Activated CD4-positive, alpha-beta T cell treated with anti-CD3 and anti-CD28 coated beads, Interleukin-2, amount 50 U/mL, for 4 hours (primary cell): ENCODE measurements at places on chromosomes 2 and 18.

GRCh38 chr18:76432970-76433767, 61.9 kb downstream of the ZNF516 start:
- DNase-seq, result no peak

- no peak for DNase-seq
These were observed 209.1 kb downstream of the HRH4 start for GRCh38 chr18:24669502-24669901.

DNA sequence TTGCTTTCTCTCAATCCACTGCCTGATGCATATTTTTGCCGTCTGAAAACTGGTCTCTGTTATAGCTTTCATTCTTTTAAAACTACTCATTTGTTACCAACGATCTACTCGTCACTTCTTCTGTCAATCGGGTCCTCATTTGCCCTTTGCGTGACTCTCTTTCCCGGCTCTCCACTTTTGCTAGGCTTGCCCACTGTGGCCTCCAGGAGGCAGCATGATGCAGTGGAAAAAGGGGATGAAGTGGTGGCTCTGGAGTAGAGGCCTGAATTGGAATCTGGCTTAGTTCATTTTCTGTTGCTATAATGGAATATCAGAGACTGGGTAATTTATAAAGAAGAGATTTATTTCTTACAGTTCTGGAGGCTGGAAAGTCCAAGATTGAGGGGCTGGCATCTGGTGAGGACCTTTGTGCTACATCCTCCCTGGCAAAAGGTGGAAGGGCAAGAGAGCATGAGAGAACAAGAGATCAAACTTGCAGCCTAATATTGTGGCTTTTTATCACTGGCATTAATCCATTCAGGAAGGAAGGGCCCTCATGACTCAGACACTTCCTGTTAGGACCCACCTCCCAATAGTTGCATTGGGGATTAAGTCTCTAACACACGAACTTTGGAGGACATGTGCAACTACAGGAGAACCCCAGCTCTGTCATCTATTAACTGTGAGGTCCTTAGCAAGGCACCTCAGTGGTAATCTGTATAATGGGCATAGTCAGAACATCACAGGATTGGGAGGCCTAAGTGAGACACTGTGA, 15.4 kb downstream of the GDF7 start:
- no peak for DNase-seq

DNA sequence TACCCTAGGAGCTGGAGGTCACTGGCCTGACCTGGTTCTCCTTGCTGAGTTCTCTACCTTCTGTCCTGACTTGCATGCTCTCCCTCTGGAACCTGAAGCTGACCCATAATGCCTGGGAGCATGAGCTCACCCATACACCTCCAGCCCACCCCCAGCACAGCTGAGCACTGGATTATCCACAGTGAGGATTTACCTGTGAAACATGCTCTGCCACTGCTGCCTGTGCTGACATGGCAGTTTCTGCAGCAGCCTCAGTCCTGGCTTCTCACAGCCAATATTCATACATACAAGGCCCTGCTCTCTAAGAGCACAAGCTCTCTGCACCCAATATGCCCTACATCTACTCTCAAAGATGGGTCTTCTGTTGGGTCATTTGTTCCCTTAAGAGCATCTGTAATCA, 5.0 kb downstream of the CXCR2 start:
- DNase-seq, result no peak

DNA sequence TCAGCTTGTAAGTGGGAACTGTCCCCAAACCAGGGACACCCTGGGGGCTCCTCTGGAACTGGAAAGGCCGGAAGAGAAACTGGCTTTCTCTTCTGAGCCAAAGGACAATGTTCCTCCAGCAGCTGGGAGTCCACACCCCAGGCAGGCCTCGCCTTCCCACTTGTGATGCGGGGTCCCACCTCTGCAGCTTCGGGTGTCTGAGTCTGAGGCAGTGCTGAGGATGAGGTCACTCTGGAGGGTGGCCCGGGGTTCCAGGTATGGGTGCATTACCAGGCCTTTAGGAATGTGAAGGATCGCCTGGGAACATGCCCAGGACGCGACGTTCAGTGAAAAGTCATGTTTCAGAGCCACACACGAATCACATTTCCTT, 18.2 kb upstream of the BOK start:
- DNase-seq, result no peak

DNA sequence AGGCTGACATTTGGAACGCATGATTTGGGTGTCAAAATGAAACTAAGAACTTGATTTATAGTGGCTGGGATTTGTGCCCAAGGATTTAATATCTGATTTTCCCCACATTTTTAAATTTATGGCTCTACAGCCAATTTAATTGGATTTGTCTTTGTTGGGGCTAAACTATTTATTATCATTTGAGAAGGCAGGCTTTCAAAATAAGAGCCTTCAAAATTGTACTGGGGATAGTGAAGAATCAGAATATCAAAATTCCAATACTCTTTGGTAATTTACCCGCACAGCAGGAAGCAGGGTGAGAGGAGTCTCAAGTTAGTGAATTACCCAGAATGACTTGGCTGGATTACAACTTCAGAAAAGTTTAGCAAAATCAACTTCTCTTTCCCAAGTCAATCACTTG, 278.1 kb downstream of the LRATD1 start:
- DNase-seq, result no peak

DNA sequence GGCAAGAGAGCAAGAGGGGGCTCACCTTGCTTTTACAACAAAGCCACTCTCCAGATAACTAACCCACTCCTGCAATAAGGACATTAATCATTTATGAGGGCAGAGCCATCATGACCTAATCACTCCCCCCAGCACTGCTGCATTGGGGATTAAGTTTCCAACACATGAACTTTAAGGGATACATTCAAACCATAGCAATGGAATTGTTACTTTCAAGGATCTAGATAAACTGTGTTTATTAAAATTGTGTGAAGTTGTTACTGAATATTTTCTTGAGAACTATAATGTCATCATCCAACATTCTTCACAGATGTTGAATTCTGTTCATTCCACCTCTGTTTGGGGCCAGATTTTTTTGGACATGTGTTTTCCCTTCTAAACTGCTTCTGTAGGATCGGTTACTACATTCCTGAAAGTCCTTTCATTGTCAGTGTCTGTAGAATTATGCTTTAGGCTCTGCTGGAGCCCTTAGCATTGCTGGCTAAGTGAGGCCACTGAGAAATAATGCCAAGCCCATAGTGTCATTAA, 50.4 kb downstream of the SPATS2L start:
- no peak for DNase-seq

DNA sequence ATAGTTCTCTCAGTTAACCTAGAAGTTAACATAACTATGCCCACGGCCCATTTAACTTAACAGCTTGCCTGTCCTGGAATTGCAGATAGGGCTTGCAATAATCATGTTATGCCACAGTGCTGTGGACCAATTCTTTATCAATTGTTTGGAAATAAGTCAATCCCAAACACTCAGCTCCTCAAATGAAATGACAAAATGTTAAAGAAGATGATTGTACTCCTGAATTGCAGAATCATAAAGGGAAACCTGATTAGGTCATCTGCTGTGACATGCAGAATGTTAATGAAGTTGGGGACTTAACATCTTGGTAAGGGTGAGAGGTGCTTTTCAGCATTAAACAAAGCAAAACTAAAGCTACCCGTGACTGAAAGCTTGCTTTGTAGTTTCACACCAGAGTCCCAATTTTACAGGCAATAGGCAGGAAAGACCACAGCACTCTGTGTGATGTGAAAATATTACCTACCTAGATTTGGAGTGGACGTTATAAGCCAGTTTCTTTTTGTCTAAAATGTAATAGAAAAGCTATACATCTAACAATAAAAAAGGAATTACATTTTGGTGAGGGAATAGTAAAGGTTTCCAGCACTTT, 364.0 kb downstream of the GPD2 start:
- no peak for DNase-seq

DNA sequence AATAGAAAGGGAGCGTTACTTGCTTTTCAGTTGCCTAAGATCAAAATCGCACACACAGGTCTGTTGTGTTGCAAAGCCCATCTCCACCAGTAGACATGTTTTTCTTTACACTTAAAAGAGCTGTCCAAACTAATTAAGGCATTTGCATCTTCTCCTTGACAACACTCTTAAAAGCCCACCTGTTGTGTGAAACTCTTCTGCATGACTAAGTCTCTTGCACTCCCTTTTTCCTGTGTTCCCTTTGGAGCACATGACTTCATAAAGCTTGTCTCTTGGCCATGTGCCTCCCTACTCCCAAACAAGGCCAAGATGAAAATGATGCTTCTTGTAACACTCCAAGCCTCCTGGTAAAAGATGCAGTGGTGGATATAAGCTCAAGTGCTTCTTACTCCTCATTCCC, 26.1 kb downstream of the PID1 start:
- no peak for DNase-seq

GRCh38 chr2:135728064-135728743, 13.5 kb upstream of the UBXN4 start:
- DNase-seq, result no peak

- DNase-seq, result no peak
These were observed 202.1 kb downstream of the SH3RF3 start for GRCh38 chr2:109331081-109331480.

DNA sequence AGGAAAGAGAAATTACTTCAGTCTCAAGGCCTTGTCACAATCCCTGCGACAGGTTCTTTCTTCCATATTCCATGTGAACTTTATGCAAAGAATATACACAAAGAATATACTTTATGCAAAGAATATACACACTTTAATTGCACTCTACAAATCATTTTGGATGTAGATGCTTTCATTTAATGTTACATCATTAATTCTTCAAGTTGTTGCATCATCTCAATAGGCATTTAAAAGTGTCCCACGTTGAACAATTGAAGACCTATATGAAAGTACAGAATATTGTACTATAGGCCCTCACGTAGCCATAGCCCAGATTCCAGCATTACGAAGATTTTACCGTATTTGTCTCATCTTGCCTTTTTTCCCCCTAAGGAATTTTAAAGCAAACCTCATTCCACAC, 33.1 kb upstream of the MAL start:
- no peak for DNase-seq

DNA sequence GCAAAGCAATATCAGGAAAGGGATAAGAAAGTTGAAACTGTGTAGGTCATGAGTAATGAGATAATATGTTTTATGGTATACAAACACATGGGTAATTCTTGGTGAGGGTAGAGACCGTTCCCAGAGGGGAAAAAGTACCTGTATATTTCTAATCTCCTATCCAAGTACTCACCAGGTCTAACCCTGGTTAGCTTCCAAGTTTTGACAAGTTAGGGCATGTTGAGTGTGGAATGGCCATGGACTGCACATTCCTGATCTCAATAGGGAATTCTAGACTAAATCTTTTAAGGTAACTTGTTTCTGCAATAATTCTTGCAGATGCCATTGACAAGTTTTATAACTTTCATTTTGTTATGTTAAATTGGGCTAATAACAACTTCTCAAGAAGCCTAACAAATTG, 216.6 kb downstream of the SPAG16 start:
- no peak for DNase-seq

GRCh38 chr18:80147037-80147417, 38.0 kb downstream of the ADNP2 start:
- DNase-seq, result no peak

DNA sequence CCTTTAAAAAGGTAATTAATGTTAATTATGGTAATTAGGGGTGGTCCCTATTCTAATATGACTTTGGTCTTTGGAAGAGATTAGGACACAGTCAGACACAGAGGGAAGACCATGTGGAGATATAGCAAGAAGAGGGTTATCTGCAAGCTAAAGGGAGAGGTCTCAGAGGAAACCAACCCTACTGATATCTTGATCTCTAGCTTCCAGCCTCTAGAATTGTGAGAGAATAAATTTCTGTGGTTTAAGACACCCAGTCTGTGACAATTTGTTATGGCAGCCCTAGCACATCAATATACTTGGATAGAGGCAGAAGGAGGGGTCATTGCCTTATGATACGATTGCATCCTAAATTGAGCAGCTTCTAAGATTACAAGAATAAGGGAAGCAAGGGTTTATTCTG, 21.3 kb upstream of the NT5C1B start:
- DNase-seq, result no peak

- no peak for DNase-seq
These were observed 233.3 kb downstream of the GBX2 start for GRCh38 chr2:235934774-235935484.

- no peak for DNase-seq
These were observed 174.6 kb upstream of the TPO start for GRCh38 chr2:1238598-1239138.

DNA sequence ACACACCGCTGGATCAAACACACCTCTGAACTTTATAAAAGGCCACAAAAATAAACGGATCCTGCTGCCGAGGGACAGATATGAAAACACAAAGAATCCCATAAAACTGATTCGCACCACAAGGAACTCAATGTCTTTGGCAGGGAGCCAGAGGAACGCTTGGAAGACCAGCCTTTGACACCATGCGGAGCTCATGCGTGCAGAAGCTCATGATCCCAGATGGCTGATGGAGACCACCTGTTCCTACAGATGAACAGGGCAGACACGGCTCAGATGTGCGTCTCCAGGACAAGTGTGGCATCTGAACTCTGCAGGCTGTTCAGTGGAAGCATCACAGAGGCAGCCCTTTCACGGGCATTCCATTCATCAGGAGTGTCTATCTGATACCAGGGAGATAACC, 24.9 kb downstream of the COPS9 start:
- DNase-seq, result no peak

DNA sequence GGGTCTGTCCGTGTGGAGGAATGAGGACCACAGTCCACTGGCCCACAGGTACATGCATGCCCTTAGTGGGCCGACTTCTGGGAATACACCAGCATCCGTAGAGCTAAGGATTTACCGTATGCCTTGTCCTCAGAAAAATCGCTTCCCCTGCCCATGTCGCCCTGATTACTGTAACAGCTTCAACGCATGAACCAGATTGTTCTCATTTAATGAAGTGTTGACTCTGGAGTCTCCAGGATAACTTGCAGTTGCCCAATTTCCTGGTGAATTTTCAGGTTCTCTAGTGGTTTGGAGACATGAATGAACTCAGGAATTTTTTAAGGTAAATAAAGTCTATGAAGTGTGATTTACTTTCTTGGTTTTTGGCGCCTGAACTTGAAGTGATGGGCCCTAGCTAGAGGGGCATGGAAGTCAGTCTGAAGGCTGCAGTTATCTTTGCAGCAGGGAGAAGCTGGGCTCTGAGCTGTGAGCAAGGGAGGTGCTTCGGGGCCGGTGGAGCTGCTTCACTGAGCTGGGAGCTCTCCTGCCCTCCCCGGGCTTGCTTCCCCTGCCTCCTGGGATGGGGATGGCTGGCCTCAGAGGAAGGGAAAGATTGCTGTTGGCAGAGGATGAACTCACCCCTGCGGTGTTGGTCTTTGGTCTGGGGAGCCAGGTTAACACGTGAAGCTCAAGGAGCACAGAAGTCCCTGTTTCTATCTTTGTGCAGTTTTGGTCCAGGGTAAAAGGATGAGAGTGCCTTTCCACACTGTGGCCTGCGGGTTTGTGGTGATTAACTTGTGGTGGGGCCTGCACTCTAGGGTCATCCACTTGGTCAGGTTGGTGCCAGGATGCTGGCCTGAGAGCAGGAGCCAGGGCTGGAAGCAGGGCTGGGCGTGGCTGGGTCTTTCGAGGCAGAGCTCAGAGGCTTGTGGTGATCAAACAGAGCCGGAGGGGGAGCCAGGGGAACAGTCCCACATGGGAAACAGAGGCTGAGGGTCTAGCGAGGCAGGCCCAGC, 28.1 kb downstream of the TCF7L1 start:
- no peak for DNase-seq

- DNase-seq, result no peak
These were observed 44.0 kb upstream of the STK17B start for GRCh38 chr2:196215376-196215775.

- no peak for DNase-seq
These were observed 106.7 kb upstream of the CTDP1 start for GRCh38 chr18:79572848-79573451.
